ENCODE measurements at places on chromosomes 2 and 18.

DNA sequence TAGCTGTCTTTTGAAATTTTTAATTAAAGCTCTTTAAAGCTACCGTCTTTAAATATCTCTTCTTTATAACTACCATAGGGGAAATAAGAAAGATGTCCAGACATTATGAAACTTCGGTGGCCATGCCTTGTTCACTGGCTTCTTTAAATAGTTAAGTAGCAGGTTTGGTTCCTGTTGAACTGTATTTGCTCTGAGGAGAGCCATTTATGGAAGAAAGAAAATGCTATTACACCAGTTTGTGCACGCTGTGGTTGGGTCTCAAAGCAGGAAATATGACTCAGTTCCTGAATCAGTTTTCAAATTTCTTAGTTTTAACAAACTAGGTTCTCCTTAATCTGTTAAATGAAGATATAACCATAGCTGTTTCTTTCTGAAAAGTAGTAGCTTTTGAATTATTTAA is 12.2 kb downstream of the ARPC2 start:
- DNase-seq = no peak

GRCh38 chr2:230307485-230307884 is 19.5 kb upstream of the SP140L start:
- DNase-seq = no peak

DNA sequence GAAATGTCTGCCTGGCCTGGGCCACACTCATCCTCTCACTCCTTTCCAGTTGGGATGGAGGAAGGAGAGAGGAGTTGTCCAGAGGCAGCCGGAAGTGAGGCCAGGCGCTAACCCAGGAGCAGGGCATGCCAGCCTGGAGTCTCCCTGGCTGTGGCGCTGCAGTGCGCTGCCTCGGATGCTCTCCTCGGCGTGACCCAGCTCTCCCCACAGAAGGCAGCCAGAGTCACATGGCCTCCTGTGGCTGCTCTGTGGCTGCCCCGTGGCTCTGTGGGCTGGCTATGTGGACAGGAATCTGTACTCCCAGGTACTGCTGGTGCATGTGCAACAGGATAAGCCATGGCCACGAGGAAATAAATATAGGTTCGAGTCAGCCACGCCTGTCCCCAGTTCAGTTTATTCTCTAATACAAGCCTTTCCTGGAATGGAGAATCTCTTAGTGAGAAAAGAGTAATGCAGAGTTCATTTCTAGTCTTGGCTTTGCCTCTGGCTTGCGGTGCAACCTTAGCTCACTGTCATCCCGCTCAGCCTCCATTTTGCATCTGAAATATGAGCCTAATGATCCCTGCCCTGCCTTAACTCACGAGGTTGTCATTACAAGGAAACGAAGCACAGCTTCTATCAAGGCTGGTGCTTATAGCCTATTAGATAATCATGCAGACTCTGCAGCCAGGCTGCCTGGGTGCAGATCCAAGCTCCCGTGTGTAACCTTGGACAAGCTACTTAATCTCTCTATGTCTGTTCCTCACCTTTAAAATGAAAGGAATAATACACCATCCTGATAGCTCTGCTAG is 106.3 kb downstream of the ANTXR1 start:
- DNase-seq = no peak

DNA sequence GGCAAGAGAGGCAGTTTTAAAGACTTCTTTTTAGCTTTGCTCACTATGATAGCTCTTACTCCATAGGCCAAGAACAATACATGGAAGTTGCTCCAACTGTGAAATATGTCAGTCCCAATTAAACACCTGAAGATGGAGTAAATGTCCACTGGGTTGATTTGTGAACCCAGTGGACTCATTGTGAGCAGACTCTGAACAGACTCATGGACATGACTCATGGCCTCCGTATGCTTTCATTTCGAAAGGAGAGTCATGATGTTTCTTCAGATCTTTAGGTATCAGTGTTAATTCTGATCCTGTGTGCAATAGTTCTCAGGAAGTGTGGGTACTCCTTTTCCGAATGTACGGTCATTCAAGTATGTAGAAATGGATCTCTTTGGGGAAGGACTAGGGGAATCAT is 5.4 kb upstream of the CWC22 start:
- no peak for DNase-seq

GRCh38 chr2:1499033-1499795 is 86.0 kb downstream of the TPO start:
- no peak for DNase-seq

GRCh38 chr2:241035142-241035817 is 36.9 kb downstream of the SNED1 start:
- DNase-seq = no peak

DNA sequence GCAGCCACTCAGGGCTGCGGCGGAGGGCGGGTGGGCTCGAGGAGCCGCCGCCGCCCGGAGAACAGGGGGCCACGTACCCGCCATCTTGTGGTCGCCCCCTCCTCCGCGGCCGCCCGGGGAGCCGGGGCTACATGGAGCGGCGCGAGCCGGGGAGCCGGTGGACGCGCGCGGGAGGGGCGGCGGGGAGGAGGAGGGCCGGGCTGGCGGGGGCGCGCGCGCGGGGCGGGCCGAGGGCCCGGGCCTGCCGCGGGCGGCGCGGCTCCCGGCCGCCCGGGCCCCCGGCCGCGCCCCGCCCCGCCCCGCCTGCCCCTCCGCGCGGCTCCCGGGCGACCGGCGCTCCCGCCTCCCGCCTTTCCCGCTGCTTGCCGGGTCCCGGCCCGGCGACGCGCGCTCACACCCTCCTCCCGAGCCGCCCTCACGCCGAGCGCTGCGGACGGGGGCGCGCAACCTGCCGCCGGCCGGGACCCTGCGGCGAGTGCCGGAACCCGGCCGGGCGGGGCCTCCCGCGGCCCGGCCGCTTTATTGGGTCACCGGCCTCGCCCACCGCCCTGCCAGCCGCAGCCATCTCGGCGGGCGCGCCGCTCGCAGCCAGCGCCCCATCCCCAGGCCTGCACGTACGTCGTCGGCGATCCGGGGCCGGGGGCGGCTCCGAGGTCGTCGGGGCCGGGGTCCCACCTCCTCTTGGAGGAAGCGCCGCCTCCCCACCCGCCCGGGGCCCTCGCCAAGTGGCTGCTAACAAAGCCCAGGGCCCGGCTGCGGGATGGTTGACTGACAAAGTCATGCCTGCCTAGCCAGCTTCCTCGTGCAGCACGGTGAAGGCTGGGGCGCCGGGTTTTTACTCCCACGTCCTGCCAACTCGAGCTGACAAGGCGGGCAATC is at the start of gene PPP4R1:
TSS of gene PPP4R1 (minus strand) at position 159 of the 879 bp plus-strand sequence. CDS start at position 84, 75 bp downstream.
- DNase-seq = peak; percentile 92

DNA sequence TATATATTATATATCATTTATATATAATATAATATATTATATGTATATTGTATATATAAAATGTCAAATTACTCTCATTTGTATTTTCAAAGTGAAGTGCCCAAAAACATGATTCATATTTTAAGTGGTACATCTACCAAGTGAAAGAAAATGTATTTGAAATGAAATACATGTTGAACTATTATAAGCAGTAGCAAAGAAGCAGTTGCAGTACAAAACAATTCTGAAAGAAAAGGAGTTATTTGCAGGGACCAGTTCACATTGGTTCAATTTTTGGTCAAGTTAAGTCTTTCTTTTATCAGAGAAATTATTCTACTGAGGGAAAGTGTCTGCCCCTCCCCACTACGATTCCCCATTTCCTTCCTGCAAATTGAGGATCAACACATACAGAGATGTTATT is 51.9 kb downstream of the APLF start:
- no peak for DNase-seq

DNA sequence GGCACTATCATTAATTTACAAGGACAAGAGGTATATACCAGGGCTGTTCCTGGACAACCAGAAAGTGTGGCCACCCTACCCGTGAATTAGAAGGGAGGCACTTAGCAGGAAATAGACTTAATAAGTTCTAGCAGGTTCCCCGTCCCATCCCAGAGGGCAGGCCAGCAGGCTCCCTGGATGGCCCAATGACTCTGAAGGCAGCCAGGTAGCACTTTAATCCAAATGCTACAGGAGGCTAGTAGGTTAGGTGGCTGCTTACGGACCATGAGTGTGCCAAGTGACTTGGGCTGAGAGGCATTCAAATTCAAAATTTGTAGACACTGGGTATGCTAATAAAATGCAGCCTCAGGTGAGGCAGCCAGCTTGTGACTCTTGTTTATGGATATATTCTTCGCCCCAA is 123.9 kb downstream of the UXS1 start:
- DNase-seq = no peak

DNA sequence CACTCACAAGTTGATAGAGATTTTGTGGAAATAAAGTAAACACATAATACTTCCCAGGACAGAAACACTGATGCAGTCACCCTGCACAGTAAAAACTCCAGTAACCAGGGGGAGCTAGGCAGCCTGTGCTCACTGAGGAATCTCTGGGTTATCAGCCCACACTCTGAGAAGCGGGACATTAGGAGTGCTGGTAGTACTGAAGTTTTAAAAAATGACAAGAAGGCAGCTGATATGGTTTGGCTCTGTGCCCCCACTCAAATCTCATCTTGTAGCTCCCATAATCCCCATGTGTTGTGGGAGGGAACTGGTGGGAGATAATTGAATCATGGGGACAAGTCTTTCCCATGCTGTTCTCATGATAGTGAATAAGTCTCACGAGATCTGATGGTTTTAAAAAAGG is 31.4 kb downstream of the KCTD1 start:
- no peak for DNase-seq

- DNase-seq = no peak
Measured at GRCh38 chr18:9597609-9598008, 16.8 kb downstream of the PPP4R1 start.

DNA sequence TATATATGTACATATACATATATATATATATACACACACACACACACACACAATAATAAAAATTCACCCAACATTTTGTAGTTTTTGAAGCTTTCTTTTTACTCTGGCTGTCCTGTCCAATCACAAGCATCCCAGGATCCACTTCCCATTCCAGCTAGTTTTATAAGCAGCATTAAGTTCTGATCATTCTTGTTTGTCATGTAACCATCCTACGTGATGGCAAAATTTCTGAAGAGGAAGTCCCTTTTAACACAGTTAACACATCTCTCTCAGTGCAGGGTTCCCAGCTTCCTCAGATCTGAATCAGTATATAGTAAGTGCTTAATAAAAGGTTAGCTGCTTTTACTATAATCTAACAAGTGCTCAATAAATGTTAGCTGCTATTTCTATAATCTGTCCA is 26.4 kb downstream of the MYOM1 start:
- DNase-seq = no peak

GRCh38 chr2:229296016-229296415 is 24.9 kb upstream of the PID1 start:
- DNase-seq = no peak

Data from ecto neural progenitor cell (in vitro differentiated cells).